ENCODE measurements at places on chromosomes 2 and 18.

- no peak for DNase-seq
These were observed 24.5 kb upstream of the RAPGEF4 start for GRCh38 chr2:172711110-172711509.

DNA sequence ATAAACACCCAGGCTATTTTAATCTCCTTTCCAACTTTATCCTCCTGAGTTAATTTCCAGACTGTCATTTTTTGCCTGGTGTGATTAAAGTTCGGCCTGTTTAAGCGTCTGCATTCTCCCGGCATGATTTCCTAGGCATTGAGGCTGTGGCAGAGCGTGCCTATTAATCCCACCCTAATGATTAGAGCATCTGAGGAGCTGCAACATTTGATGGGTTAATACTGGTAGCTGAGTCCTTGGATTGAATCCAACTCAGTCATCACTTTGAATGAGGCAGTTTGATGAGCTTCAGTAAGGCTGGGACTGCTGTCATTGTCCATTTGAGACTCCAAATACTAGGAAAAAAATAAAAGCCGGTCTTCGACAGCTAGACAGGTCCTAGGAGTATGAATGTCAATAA lies 882.5 kb downstream of the SLC4A3 start:
- DNase-seq, result no peak

- no peak for DNase-seq
These were observed 785.0 kb downstream of the CNTNAP5 start for GRCh38 chr2:124810132-124810531.

- no peak for DNase-seq
These were observed 313.9 kb downstream of the TRIB2 start for GRCh38 chr2:13030606-13031005.

GRCh38 chr18:25729072-25729471 lies 361.3 kb downstream of the SS18 start:
- no peak for DNase-seq

DNA sequence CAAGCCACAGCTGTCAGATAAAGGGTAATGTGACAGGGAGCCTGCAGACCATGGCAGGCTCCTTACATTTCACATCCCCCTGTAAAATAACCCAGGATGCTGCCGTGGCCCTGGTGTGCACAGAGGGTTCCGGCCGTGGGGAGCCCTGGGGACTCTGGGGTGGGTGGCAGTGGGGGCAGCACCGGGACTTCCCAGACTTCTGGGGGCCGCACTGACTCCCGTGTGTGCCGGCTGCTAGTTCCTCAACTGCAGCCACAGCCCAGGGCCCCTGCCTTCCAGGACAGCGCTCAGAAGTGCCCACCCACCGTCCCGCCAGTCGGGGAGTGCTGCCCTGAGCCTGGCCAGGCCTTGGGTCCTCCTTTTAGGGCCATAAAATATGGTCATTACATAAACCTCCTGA lies 56.5 kb downstream of the CIB4 start:
- no peak for DNase-seq

DNA sequence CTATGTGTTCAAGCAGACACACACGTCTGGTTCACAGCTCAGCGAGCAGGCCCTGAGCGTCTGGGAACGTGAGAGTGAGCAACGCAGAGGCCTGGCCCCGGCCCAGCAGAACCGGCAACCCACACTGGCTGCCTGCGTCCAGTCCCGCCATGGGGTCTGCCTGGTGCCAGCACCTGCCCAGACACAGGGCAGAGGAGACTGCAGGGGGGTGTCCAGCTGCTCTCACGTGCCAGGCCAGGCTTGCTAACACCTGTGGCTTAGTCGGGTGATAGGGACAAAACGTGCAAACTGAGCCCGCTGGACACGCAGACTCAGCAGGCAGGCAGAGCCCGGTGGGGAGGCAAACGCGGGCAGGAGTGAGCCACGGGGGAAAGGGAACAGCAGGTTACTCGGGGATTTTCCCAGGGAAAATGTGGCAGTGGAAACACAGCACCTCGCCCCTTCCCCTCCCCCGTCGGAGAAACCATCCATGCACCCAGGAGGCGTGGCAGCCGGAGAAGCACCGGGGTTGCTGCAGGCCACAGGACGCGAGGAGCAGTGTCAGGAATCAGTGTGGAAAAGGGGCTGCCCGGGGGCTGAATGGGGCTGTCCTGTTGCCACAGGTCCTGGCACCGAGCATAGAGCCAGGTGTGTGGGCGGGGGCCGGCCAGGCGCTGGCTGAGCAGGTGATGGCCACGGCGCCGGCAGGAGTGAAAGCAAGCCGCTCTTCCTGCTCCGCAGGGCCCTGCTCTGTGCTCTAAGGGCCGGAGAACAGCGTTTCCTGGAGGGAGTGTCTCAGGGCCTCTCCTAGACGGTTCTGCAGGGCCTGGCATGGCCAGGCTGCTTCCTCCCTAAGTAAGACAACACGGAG lies 154.7 kb downstream of the HDAC4 start:
- DNase-seq, result no peak

DNA sequence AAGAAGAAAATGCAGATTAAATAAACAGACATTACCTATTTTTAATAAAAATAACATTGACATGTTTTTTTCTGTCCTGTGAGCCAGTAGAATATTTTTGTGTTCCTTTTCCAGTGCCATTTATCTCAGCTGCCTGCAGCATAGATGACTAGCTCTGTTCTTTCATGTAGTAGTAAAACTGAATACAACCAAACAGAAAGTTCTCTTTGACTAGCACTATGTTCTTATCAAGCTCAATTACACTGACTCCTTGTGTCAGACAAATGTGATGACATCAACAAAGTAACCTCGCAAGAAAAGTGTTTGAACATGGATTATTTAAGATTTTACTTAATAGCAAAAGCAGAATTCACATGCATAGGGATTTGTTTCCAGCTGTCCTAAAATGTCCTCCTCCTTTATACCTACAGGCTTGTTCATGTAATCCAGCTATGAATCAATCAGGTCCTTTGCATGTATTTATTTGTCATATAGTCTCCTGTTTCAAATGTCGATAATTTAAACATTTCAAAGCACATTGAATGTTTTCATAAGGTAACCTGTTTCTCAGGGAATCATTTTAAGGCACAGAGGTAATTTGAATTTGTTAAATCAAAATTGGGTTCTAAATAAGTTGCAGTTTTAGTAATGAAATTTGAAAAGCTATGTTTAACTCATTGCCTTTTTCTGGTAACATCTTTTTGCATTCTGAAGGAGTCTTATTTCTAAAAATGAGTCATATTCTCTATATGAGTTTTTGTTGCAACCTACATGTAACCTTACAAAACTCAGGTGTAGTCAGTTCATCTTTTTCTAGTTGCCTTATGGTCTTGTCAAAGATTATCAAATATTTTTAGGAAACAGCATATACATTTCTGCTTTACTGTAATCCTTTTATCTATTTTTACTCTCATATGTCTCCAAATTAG lies 215.3 kb upstream of the GULP1 start:
- DNase-seq, result no peak

DNA sequence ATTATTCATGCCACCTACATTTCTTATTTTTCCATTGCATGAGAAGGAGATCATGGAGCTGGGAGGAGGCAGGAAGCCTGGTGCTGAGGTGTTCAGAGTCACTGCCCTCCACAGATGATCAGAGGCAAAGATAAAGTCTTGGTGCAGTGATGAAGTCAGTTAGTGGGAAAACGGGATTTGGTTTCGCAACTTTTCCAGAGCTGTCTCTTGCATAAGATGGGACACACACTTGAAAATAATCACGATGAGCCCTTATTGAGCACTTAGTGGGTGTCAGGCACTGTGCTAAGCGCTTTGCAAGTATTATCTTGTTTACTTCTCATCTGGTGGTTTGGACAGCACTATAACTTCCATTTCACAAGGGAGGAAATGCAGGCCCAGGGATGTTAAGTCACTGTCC lies 222.1 kb upstream of the SMAD2 start:
- no peak for DNase-seq

DNA sequence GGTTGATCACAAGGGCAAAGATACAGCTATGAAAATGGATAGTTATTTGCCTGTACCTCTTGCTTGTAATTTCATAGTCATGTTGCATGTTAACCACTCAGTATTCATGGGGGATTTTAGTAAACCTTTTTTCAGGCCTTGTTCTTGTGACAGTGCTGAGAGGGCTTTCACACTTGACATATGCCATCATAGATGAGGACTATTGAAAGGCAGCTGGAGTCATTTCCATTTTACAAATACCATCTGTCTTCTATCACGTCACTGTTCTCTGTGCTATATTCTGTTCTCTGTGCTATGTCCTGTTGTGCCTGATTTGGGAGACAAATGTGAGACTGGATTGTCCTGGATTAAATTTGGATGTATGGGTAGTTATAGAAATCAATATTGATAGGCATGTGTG lies 131.7 kb downstream of the LYPD6B start:
- DNase-seq, result no peak

DNA sequence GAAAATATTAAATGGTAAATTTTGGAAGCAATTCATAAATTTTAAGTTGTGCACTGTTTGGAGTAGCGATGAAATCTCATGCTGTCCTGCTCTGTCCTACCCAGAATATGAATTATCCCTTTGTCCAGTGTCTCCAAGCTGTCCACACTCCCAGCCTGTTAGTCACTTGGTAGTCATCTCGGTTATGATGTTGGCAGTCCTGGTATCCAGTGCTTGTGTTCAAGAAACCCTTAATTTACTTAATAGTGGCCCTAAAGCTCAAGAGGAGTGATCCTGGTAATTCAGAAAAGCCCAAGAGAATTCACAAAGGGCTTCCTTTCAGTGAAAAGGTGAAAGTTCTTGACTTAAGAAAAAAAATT lies 71.8 kb upstream of the STAM2 start:
- no peak for DNase-seq

DNA sequence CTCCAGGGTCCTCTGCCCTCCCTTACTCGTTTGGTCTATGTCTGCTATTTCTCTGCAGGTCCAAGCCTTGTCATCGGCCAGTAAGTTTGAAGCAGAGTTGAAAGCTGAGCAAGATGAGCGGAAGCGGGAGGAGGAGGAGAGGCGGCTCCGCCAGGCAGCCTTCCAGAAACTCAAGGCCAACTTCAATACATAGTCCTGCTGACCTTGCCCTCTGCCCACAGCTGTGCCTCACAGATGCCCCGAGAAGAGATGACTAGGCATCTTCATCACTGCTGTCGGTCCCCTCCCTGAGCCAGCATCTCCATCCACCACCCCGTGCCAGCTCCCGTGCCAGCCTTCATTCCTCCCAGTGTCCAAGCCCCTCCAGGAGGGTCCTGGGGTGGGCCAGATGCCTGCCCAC lies 15.6 kb upstream of the GIGYF2 start:
- DNase-seq, result no peak

GRCh38 chr2:197248623-197249022 lies 62.0 kb downstream of the ANKRD44 start:
- peak; percentile 61 for DNase-seq

DNA sequence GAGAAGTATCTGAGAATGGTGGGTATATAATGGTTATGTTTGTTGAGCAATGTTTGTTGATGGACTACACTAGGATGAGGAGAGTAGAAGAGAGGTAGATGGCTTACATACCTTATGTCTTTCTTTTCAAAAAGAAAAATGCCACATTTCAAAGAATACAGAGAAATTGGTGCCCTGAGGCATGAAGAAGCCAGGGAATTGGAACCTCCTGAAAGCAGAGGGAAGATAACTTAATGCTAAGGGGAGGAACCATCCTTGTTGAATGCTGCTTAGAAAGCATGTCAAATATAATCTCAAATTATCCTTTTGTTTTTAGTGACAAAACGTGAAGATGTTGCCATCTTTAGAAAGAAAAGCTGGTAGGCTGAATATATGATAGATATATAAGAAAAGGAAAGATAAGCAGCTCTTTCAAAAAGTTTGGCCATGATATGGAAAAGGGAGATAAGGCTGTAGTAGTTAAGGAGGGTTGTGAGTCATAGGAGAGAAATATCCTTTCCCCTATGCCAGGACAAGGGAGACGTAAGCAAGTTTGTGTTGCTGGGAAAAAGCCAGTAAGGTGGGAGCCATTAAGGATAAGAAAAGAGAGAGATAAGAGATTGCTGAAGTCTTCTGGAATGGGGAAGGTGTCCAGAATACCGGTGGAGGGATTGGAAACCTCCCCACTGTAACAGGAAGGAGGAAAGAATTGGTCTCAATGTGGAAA lies 66.3 kb downstream of the SCN2A start:
- no peak for DNase-seq

GRCh38 chr18:46423226-46423805 lies 233.7 kb downstream of the LOXHD1 start:
- DNase-seq, result no peak

DNA sequence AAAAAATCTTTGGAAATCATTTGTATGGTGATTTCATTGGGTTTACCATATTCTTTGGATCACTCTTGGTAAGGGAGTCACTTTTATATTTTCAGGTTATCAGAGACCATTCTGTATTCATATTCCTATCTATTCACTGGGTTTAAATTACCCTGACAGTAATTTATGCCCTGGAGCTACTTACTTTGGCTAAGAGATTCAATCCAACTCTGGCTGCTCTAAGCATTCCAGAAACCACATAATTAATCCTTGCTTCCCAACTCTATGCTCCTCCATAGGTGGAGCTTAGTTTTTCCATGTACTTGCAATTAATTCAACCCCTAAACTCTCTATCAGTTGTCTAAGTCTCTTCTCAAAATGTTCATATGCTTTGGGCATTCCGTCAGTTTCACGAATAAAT lies 336.3 kb downstream of the AGPS start:
- no peak for DNase-seq

DNA sequence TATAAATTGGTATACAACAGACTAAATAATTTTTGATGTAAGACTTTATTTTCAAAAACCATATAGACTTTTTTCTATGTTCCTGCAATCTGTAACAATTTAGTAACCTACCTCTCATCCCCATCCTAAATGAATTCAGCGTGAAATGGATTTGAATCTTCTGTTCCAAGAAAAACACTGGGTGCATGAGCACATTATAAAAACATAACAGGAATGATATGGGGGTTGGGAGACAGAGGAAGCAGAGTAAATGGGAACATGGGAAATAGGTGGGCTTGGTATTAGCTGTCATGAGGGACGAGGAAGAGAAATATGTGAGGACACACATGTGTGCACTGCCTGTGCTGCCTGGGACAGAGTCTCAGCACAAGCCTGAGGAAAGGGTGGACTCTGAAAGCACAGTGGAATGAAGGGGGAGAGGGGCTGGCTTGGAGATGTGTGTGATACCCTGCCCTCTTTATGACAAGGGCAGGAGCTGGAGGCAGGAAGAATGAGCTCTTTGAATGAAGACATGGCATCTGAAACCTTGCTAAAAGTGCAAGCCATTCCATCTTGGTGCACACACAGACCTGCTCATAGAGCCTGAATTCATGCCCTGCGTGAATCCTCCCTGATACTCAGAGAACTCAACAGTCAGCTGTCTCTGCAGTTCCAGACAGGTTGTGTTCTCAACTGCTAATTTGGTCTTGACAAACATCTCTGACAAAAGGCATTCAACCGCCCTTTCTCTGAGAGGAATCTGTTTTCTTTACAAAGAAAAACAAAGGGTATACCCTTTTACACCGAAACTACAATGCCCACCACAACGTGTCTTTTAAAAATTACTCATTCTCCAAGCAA lies 66.6 kb downstream of the EPB41L3 start:
- no peak for DNase-seq

DNA sequence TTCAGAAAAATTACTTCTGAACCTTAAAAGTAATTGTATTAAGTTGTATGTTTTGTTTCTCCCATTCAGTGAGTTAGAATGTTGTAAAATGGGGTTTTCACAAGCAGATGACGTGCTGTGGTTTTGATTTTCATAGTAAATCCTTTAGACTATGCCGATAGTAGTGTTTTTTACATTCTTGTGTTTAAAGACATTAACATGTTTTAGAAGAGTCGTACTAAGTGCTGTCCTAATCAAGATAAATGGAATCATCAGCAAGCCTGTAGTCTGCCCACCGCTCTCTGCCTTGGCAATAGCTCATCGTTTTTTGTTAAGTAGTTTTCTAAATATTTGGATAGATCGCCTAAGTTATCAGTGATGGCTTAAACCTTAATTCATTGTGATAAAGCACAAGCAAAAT lies 21.5 kb downstream of the PKP4 start:
- no peak for DNase-seq
